LHCN-M2 (cell line): ENCODE measurements at places on chromosomes 5 and 9. TPM values are rescaled to one million over a fixed set of nuclear protein-coding genes. Genes with fewer than 3 reads are reported as not detected.

DNA sequence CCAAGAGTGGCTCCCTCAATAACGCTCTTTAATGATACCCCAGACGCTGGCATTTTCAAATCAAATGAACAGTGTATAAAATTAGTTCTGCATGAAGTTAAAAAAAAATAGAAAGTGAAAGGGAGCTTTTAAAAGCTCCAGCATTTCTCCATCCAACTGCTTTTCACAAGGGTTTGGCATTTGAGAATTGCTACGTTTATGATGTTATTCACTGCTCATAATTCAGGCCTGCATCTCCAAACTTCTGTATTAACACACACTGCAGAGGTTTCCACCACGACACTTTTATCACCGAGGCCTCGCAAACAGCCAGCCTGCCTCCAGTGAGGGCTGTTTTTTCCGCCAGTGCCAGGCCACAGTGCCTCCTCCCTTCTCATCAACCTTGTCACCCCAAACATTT lies 205.5 kb upstream of the EFNA5 start:
- no peak for DNase-seq

DNA sequence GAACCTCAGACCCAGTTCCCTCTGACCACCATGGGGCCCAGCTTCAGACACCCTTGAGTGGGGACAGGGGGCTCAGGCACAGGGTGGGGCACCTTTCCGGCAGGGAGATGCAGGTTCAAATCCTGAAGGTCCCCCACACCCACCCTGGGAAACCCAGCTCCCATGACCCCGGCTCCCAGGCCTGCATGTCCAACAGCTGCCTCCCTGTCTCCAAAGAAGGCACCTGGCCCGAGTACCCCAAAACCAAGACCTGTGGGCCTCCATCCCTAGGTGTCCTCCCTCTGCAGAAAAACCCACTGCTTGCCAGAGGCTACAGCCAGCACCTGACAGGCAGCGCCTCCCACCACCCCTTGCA lies 38.5 kb downstream of the VAV2 start:
- DNase-seq: no peak

- DNase-seq: no peak
Observed at GRCh38 chr5:131609774-131610173, 25.3 kb downstream of the RAPGEF6 start.

The LHX3 gene
- not detected in 2 replicates for total RNA-seq

The NEURL1B gene
- total RNA-seq: 12.3 and 14.6 TPM in 2 replicates

DNA sequence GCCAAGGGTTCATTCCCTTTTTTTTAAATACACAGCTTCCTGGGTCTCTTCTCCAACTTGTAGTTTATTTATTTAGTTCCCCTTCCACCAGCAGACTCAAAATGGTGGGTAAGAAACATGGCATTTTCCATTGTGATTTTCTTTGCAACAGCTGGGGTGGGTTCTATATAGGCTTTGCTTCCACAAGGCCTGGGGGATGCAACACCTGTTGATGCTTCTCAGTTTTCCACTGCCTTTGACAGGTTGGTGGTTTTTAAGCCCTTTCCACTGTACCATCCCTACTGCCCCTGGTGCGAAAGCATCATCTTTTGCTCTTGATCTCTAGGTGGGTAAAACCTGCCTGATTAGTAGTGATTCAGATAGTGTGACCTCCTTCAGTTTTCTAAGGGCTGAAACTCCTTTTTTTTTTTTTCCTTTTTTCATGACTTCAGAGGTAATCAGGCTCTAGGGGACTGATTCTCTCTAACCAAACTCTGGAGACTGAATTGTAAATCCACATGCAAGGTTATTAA lies 8.5 kb downstream of the KDM3B start:
- peak; percentile 45 for DNase-seq

- DNase-seq: no peak
Observed at GRCh38 chr5:16666130-16666882, 49.5 kb upstream of the RETREG1 start.

GRCh38 chr5:111262153-111262552 lies 38.0 kb downstream of the CAMK4 start:
- DNase-seq: no peak

The SOX30 gene
- 0.06 TPM in 1 of 2 replicates, not detected in the other for total RNA-seq

DNA sequence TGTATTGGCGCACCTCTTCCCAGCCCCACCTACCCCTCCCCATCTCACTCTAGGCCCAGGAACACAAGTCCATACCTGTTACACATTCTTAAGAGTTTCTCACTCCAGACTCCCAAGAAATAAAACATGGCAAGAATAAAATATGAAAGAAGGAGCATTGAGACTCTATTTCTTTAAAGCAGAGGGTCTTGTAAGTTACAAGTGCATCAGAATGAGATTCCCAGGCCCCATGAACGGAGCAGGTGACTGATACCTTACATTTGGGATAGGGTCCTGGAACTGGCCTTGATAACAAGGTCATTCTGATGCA lies 5.7 kb downstream of the EGR1 start:
- no peak for DNase-seq

DNA sequence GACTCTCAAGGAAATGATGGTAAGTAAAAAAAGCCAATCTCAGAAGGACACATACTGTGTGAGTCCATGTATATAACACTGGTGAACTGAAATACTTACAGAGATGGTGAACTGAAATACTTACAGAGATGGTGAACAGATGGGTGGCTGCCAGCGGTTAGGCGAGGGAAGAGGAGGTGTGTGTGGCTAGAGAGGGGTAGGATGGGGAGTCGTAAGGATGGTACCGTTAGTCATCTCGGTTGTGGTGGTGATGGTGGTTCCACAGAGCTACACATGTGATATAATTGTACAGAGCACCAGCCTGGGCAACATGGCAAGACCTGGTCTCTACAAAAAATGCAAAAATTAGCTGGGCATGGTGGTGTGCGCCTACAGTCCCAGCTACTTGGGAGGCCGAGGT lies 113.6 kb upstream of the RAPGEF1 start:
- DNase-seq: no peak

The CMYA5 gene
- 0.06 TPM in 2 replicates for total RNA-seq

GRCh38 chr5:84378420-84378819 lies 6.3 kb downstream of the EDIL3 start:
- peak; percentile 75 for DNase-seq

- no peak for DNase-seq
Observed at GRCh38 chr5:7426284-7426683, 30.3 kb downstream of the ADCY2 start.

The ECSCR gene
- total RNA-seq: 0.19 and 0.40 TPM in 2 replicates

DNA sequence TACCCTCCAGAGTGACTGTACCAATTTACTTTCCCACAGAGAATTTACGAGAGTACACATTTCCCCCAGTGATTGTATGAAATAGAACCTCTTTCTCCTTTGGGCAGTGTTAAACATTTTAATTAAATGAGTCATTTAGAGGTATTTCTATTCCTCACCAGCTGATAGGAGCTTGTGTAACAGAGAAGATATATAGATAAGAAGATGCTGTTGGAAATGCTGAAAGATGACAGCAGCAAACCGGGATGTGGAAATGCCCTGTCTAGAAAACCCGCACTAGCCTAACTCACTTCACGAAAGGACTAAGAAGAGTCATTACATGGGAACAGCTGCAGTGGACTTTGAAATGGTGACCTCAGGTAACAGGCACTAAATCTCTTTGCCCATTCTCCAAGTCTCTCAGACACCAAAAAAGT lies 68.3 kb downstream of the LPAR1 start:
- DNase-seq: peak; percentile 83

DNA sequence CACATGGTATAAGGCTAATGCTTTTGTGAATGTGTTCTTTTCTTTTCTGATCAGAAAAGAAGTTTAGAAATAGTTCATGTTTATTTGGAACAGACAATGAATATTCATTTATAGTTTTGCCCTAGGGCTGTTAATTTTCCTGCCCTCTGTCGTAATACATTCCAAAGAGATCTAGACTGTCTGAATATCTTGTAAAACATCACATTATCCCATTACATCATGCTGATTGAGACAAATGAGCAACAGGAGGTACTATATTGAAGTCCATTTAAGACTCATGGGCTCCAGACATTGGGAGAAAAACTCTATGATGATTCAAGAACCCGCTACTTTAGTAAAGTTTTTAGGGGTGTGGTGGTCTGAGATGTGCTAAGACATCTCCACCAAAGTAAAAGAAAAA lies 121.2 kb upstream of the MAP1B start:
- no peak for DNase-seq

GRCh38 chr5:57072218-57072892 lies 101.5 kb upstream of the GPBP1 start:
- no peak for DNase-seq

GRCh38 chr9:91818225-91818585 lies 131.8 kb downstream of the ROR2 start:
- no peak for DNase-seq

DNA sequence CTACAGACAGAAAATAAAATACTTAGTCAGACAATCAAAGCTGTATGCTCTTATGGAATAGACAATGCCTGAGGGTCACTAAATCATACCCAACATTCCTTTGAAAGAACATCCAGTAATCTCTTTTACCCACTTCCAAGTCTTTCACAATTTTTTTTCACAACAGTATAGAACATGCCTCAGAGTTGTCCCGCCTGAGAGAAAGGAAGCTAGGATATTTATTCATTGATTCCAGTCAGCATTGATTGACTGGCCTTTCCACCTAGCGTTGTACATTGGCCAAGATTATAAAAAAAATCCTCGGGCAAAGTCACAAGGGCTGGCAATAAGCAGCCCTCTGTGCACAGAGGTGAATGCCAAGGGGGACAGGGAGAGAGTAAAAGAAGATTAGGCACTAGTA lies 318.1 kb upstream of the PIK3R1 start:
- DNase-seq: peak; percentile 11

The TMC1 gene
- not detected in 2 replicates for total RNA-seq

- no peak for DNase-seq
Observed at GRCh38 chr5:21145376-21145775, 1157.4 kb upstream of the CDH18 start.

The DIPK1B gene
- total RNA-seq: 0.77 TPM in 1 of 2 replicates, not detected in the other

DNA sequence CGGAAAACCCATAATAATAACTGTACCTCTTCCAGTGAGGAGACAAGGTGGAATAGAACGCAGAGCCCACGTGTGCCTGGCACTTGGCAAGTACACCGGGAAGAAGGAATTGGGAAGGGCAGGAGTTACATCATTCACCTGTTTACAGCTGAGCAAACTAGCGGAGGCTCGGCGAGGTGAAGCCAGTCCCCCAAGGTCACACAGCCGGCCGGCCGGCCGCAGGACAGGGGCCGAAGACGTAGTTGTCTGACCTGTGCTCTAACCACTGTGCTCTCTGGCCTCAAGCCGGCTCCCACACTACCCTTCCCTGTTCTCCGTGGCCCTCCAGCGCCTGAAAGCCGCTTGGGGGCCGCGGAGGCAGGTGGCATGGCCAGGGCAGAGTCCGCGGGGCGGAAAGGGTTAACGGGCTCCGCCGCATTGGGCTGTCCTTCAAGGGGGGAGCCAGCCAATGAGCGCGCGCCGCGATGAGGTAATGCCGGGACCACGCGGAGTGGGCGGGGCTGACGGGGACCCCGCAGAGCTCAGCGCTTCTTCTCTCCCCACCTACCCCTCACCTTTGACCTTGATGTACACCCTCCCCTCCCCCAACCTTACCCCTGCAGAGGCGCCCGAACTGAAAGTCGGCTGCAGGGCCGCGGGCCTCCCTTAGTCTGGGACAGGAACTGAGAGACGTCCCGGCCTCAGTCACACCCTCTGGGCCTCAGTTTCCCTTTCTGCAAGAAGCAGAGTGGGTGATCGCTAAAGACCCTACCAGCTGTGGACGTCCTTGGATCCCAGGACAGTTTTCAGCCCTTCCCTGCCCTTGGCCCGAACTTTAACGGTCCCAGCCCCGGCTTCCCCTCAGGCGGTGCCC lies 125.1 kb downstream of the C9orf50 start:
- peak; percentile 78 for DNase-seq

- DNase-seq: no peak
Observed at GRCh38 chr5:76252437-76252836, 150.6 kb upstream of the IQGAP2 start.

The CCL21 gene
- not detected in 2 replicates for total RNA-seq
